ENCODE measurements at places on chromosomes 12 and 14.

DNA sequence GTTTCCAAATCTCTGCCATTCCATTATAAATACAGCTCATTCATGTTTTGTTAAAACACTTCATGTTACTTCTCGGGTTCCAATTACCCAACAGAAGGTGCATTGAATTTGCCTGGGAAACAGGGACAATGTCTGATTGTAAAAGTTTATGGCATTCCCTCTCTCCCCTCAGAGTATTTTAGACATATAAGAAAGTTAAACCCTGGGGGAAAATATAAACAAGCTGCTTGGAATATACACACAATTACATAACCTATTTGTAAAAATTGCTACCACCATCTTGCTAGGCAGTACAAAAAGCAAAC, 60.0 kb downstream of the BTG1 start:
- DNase-seq, result no peak

DNA sequence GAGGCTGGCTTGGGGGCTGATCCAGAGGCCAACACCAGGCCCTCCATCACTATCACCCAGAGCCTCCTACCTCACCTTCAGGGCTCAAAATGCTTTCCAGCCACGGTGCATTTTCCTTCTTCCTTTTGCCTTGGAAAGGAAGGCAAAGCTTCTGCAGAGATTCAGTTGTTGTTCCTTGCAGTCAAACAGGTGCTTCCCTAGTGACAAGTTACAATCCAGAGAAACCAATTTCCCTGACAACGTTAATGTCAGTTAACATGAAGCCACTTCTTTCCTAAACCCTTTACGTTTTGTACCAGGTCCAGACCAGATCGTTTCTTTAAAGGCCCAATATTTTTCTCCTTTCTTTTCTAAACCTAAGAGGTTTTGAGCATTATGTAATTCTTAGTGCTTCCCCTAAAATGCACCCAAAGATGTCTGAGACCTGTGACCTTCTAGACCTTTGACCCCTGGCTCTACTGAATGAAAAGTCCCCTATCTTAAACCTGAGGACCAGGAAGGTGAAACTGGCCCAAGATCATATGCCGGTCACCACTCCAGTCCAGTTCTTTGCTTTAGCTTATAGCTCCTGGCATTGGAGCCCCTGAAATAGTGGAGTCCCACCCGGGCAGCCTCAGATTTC, 211.5 kb downstream of the SLC41A2 start:
- no peak for DNase-seq

GRCh38 chr12:58544281-58544680, 376.0 kb downstream of the LRIG3 start:
- DNase-seq, result no peak

- DNase-seq, result no peak
Observed at GRCh38 chr14:68657300-68658028, 135.4 kb downstream of the ZFP36L1 start.

DNA sequence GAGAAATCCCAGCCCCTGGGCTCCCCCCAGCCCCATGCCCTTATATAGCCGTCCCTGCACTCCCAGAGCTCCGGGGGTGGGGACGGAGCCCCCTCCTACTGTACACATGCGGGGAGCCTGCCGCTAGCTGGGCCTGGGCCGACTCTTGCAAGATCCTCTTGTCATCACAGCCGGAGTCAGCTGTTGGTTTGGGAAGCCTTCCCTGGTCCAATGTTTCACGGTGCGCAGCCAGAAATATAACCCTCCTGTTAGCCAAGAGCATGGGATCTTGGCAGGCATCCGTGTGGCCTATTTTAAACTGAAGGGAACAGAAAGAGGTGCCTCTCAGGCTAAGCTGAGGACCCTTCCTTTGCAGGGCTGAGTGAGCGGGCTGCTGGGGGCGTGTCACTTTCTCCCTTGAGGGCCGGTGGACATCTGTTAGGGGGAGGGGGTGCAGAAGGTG, 175.3 kb downstream of the TSPAN9 start:
- no peak for DNase-seq

DNA sequence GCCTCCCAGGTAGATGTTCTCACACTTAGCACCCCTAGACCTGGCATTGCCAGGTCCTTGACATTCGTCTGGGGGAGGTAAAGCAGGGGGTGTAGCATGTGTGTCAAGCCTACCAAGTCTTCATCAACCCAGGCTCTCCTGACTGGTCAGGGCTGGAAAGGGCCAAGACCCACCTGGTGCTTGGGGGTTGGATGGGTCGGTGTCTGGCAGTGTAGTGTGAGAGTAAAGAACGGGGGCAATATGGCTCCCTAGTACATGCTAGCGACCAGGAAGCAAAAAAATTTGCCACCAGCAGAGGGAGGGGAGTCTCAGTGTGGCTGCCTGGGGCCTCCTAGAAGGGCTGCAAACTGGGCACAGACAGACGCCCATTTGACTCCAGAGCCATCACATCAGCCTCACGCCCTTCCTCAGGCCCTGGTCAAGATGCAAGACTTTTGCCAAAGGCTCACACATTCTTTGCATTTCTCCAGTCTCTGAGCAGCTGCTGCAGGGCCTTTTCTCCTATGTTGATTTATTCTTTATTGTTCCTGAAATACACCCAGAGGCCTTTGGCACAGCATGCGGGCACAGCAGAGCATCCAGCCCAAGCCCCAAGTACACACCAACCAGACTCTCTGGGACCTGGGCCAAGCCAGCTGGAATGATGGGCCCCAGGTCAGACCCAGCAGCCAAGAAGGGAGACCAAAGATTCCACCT, 38.3 kb upstream of the PNMA1 start:
- DNase-seq, result no peak

DNA sequence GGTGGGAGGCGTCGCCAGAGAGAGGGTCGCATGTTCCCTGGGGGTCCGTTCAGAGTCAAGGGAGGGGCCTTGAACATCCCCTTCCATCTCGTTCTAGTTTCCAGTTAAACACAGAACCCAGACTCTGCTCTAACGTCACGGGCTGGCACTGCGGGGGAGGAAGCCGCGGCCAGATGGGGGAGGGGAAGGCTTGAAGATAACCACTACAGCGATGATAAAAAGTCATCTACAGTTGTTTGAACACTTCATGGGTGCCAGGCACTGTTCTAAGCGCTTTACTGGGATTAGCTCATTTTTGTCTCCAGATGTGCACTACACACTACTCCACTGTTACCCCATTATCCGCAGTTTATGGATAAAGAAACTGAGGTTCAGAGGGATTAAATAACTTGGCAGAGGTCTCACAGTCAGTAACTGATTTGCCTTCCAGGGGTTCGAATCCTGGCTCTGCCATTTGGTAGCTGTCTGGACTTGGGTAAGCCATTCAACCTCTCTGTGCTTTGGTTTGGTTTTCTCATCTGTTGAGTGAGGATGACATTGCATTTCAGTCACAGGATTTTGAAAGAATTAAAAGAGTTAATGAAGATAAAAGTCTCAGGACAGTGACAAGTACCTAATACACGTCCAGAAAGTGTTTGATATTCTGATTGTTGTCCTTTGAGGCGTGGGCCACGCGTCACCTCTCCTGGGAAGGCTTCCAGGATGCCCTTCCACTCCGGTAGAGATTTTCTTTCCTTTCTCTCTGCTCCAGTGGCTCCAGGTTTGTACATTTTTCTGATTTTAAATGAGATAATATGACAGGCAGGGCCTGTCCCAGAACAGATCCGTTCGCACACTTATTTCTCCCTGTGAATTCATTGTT, 798 bp upstream of the RASAL1 start:
- peak; percentile 37 for DNase-seq

DNA sequence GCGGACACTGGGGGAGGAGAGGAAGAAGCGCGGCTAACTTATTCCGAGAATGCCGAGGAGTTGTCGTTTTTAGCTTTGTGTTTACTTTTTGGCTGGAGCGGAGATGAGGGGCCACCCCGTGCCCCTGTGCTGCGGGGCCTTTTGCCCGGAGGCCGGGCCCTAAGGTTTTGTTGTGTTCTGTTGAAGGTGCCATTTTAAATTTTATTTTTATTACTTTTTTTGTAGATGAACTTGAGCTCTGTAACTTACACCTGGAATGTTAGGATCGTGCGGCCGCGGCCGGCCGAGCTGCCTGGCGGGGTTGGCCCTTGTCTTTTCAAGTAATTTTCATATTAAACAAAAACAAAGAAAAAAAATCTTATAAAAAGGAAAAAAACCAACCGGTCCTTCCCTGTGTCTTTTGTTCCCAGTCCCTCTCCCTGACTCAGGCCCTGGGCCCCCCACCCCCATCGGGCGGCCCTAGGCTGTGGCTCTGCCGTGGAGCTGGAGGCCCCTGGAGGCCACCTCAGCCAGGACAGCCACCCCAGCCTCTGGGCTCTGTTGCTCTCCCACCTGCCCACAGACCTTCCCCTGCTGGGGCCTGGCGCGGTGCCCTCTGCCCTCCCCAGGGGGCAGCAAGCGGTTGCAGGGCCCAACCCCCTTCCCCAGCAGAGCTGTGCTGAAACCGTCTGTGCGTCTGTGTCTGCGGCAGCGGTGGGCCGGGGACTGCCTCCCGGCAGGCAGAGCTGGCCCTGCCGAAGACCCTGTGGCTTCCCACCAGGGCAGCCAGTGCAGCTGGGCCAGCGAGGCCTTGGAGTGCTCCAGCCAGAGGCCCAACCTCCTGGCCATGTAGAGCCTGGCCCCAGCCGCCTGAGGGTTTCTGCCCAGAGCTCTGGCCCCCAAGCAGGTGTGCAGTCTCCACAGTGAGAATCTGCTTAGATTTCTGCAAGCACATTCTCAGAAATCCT, 4.0 kb upstream of the CRIP2 start:
- no peak for DNase-seq

DNA sequence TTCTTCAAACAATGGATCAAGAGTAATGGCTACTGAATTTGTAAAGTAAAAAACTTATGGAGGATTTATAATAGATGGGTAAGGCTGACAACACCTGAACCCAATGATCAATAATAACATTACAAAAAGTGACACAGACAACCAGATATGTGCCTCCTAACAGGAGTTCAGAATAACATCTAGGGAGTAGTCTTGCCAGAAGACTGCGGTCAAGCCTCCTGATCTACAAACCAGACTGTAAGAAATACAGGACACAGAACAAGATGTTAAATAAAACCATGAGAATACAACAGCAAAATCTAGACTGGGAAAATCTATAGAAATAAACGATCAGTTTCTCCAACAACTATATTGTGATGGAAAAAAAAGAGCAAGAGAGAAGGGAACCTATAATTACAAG, 262.6 kb upstream of the TMTC1 start:
- DNase-seq, result no peak

- DNase-seq, result peak; percentile 13
Observed at GRCh38 chr12:95102916-95103671, 29.7 kb upstream of the NR2C1 start.

DNA sequence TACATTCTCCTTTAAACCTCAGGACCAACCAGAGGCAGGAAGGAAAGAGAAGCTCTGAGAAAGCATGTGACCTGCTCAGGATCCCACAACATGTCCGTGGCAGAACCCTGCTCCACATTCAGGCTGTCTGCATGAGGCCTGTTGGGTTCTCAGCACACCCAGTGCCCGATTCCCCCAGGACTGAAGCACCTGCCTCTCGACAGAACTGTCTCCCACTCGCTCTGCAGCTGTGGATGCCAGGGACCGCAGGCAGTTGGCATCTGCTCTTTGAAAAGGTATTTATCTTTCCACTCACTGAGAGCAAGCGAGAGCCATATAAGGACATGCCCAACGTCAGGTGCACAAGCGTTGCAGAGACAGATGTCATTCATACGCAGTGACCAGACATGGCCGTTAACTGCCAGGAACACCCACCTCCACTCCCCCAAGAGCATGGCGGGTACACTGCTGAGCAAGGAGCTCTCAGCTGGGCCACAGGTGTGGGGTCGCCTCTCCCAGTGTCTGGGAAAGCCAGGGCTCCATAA, 18.9 kb downstream of the PITPNM2 start:
- DNase-seq, result peak; percentile 24

- DNase-seq, result peak; percentile 15
Observed at GRCh38 chr12:124862768-124863415, 772 bp downstream of the SCARB1 start.

DNA sequence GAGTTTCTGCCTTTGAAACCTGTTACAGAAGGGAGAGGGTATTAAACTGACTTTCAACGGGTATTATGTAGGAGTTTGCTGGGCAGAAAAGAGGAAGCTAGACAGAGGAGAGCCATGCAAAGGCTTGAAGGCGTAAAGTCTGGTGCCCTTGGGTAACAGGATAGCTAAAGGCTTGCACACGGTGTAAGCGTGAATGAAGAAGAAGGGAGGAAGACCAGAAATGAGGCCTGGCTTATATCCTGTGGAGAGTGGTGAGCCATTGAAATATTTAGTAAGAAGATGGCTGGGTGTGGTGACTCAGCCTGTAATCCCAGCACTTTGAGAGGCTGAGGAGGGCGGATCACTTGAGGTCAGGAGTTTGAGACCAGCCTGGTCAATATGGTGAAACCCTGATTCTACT, 22.6 kb downstream of the SUDS3 start:
- DNase-seq, result peak; percentile 94

- DNase-seq, result no peak
Observed at GRCh38 chr12:34363050-34363673, 340.9 kb downstream of the ALG10 start.

GRCh38 chr14:76772300-76773187, 11.3 kb downstream of the VASH1 start:
- DNase-seq, result peak; percentile 77

GRCh38 chr12:130929363-130929762, 24.3 kb upstream of the ADGRD1 start:
- no peak for DNase-seq

DNA sequence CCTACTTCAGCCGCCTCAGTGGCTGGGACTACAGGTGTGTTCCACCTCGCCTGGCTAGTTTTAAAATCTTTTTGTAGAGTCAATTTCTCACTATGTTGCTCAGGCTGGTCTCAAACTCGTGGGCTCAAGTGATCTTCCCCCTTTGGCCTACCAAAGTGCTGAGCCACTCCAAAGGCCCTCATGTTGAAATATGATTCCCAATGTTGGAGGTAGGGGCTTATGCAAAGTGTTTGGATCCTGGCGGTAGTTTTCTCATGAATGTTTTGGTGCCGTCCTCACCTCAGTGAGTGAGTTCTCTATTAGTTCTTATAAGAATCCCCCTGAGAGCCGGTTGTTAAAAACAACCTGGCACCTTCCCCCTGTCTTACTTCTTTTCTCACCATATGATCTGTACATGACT, 784.6 kb downstream of the TMTC2 start:
- no peak for DNase-seq

GRCh38 chr12:121888083-121888477, 510 bp upstream of the PSMD9 start:
- DNase-seq, result no peak

- DNase-seq, result no peak
Observed at GRCh38 chr14:26849514-26849913, 251.7 kb upstream of the NOVA1 start.

DNA sequence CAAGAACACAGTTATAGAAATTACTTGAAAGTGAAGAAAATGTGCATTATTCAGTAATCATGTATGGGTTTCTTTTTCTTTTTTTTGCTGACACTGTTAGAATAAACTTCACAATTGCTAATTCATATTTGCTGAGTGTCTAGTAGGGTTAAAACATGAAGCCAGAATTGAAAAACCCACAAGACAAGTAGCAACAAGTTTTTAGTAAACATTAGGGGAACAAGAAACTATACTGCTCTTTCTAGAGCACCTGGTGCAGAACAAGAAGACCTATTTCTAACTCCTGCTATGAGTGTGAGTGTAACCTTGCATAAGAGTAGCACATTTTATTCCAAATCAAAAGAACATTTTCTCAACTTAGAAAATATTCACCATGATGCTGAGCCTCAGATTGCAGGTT, 83.2 kb downstream of the ITPR2 start:
- no peak for DNase-seq

GRCh38 chr12:31267966-31268365, 58.0 kb downstream of the SINHCAF start:
- no peak for DNase-seq
